ENCODE measurements at places on chromosomes 12 and 14. TPM values are rescaled to one million over a fixed set of nuclear protein-coding genes. Genes with fewer than 3 reads are reported as not detected.

DNA sequence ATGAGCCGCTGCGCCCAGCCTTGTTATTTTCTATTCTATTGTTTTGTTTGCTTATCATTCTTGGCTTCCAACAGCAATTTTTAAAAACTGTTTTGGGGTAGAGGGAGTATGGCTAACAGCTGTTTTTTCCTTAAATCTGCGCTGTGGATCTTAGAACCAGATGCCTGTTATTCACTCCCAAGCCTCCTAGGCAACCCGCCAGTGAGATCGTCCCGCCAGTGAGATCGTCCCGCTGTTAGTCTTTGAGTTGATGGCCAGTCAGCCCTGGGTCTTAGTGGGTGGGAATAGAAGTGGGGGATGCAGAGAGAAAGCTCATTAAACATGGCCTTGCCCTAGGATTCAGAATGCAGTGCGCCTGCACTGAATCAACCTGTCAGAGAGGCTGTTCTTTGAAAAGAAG lies 67.3 kb upstream of the BICD1 start:
- DNase-seq = peak; percentile 77

- no peak for DNase-seq
Observed at GRCh38 chr14:46137786-46138185, 513.8 kb downstream of the RPL10L start.

- DNase-seq = no peak
Observed at GRCh38 chr12:818733-819132, 66.4 kb downstream of the WNK1 start.

DNA sequence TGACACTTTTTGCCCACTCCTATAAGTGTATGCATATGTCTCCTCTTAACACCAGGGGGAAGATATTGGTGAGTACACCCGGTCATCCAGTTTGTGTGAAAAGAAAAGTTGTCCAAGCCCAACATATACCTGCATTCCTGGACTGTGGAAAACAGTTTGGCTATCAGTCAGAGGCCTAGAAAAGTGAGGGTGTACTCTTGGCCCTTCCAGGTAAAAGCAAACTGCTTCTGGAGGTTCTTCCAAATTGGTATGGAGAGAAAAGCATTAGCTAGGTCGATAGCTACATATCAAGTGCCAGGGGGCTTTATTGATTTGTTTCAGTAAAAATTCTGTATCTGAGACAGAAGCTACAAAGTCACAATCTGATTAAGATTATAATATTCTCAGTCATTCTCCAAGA lies 144.0 kb downstream of the SPTSSA start:
- no peak for DNase-seq

GRCh38 chr12:53676656-53677015 lies 753 bp upstream of the ATP5MC2 start:
- no peak for DNase-seq

- no peak for DNase-seq
Observed at GRCh38 chr12:79317179-79317847, 373.5 kb downstream of the PAWR start.

Gene MGST1
- 92.8 TPM for total RNA-seq

Gene HCAR2
- total RNA-seq = not detected

Gene RTL1
- total RNA-seq = not detected

Gene AGAP2
- 0.43 TPM for total RNA-seq

Gene NPC2
- 252 TPM for total RNA-seq

Data from fibroblast of villous mesenchyme (primary cell).